Esophagus squamous epithelium (tissue), 5 donors: ENCODE measurements at places on chromosomes 12 and 14.

GRCh38 chr12:2495417-2496112 is 299.2 kb upstream of the FKBP4 start:
- no peak for DNase-seq

DNA sequence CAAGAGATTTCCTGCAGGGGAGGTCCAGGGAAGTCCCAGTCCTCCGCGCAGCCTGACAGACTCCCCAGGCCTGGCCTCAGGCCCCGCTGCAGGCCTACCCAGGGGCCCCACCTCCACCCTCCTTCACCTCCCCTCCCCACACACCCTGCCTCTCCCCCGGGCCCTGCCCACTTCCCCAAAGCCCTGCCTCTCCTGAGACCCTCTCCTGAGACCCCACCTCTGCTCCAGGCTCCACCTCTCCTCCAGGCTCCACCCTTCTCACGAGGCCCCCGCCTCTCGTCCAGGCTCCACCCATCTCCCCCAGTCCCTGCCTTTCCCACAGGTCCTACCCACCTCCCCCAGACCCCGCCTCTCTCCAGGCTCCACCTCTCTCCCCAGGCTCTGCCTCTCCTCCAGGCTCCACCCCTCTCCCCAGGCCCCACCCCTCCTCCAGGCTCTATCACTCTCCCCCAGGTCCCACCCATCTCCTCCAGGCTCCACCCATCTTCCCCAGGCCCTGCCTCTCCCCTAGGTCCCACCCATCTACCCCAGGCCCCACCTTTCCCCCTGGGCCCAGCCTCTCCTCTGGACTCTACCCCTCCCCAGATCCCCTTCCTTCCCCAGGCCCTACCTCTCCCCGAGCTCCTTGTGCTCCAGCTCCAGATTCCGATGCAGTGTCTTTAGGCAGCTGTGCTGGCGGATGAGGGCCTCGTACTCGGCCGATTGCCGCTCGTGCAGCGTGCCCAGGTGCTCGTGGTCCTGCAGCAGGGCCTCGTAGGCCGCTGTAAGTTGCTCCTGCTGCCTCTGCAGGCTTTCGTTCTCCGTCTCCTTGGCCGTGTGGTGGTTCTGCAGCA is 58.8 kb upstream of the GPR68 start:
- no peak for DNase-seq

- DNase-seq, result no peak
These were observed 9.0 kb upstream of the GPR135 start for GRCh38 chr14:59474172-59474571.

DNA sequence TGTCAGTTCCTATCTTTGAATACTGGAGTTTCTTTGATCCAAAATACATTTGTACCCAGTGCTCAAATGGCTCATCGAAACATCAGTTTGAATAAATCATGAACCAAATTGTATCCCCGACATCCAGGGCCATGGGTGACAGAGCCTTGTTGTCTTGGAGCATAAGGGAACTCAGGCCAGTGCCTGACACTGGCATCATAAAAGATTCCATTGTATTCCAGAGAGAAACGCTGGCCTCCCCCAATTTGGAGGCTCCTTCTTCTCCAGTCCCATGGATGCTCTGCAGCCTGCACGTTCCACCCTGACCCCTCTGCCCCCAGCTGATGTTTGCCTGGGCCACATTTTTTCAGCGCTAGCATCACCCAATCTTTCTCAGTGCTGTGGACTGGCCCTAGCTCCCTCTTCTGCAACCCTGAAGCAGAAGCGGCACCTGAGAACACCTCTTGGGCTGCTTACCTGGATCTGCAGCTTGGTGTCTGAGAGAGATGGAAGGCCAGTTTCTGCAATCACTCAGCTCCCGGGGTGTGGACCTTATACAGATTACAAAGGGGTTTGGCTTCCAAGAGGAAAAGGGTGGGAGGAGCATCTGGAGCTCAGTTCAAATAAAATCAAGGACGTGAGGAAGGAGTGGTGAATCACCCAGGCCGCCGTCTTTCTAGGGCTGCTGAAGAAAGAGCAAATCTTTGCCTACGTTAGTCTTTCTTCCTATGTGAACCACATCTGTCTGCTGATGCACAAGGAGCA is at the start of gene RNASE1:
RNASE1 (minus strand) TSS at position 504 of the 744 bp plus-strand sequence. CDS start 776 bp downstream, outside the sequence.
- DNase-seq, result no peak

DNA sequence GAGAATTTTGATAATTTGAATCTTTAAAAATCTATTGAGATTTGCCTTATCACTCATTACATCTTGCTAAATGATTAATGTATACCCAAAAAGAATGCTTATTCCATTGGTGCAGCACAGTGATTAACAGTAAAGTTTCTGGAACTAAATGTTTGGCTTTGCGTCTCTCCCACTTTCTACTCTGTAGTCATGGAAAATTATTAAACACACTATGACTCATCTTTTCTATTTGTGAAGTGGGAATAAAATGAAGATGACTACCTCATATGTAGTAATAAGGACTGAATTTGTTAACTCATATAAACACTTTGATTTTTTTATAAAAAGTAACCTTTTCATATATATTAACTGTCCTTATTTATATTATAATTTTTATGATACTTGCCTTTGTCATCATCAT is 118.1 kb downstream of the RERGL start:
- DNase-seq, result no peak

GRCh38 chr12:74441872-74442271 is 95.8 kb upstream of the ATXN7L3B start:
- DNase-seq, result no peak

DNA sequence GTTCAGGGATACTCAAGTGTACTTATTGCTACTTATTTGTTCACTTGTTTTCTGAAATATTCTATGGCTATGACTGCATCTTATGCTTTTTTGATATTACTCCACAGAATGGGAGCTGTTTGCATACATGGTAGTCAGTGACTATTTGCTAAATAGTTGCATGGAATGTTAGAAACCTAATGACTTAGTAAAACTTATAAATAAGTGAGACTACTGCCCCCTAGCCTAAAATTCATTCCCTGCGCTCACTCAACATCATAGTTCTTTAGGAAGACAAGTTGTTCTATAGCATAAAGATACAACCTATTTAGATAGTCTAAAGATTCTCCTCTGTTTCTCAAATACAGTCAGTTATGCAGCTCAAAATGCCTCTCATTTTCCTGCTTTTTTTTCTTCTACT is 305.5 kb downstream of the CEP128 start:
- no peak for DNase-seq

- DNase-seq, result no peak
These were observed 15.5 kb downstream of the GPR68 start for GRCh38 chr14:91229005-91229382.

- no peak for DNase-seq
These were observed 9.5 kb downstream of the DPF3 start for GRCh38 chr14:72884386-72884785.
